ENCODE measurements at places on chromosomes 12 and 14. TPM values are rescaled to one million over a fixed set of nuclear protein-coding genes. Genes with fewer than 3 reads are reported as not detected.

DNA sequence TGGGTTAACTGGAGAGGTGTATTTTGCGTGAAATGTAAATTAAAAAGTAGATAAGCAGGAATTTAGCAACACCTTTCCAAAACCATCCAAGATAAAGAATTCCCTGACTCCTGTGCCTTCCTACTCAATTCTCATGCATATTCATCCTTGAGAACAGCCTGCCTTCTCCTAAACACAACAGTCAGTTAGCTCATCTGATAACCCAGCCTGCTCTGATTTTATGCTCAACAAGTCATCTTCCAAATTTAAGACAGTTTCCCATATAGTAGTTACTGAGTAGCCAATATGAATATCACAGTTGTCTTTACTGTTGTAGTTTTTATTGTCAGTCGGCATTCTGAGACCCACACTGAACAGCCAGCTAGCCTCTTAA lies 27.1 kb downstream of the CPNE8 start:
- no peak for DNase-seq

The ITPK1 gene
- 7.6 TPM for total RNA-seq

The NPC2 gene
- total RNA-seq = 97.0 TPM

The NXPH4 gene
- total RNA-seq = 6.6 TPM

DNA sequence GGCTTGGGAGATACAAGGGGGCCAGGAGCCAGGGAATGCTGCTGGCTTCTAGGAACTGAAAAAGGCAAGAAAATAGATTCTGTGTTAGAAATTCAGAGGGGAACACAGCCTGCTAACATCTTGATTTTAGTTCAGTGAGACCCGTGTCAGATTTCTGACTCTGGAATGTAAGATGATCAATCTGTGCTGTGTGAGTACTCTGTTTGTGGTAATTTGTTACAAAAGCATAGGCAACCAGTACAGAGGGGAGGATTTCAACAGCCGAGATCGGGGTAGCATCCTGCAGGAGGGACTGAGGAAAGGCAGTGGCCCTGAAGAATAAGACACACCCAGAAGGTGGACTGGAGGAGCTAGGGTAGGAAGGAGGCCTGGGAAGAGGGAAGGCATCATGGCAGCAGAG lies 410.0 kb upstream of the CCDC196 start:
- DNase-seq = peak; percentile 5

GRCh38 chr12:128661226-128661569 lies 162.6 kb downstream of the SLC15A4 start:
- peak; percentile 44 for DNase-seq

DNA sequence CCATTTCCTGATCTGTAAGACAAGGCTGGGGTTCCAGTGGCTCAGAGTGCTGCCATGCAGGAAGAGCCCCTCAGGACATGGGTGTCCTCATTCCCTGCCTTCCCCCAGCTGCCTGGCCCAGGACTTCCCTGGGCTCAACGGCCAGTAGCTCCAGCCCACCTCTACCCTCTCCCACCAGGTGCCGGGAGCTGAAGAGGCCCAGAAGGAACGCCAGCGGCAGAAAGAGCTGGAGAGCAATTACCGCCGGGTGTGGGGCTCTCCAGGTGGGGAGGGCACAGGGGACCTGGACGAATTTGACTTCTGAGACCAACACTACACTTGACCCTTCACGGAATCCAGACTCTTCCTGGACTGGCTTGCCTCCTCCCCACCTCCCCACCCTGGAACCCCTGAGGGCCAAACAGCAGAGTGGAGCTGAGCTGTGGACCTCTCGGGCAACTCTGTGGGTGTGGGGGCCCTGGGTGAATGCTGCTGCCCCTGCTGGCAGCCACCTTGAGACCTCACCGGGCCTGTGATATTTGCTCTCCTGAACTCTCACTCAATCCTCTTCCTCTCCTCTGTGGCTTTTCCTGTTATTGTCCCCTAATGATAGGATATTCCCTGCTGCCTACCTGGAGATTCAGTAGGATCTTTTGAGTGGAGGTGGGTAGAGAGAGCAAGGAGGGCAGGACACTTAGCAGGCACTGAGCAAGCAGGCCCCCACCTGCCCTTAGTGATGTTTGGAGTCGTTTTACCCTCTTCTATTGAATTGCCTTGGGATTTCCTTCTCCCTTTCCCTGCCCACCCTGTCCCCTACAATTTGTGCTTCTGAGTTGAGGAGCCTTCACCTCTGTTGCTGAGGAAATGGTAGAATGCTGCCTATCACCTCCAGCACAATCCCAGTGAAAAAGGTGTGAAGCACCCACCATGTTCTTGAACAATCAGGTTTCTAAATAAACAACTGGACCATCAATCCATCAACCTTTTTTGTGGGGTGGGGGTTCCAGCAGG lies 17.6 kb downstream of the AGAP2 start:
- no peak for DNase-seq

The SPTLC2 gene
- total RNA-seq = 23.1 TPM

The AKT1 gene
- total RNA-seq = 62.3 TPM

The CD163L1 gene
- total RNA-seq = 12.7 TPM

- no peak for DNase-seq
Observed at GRCh38 chr12:31736472-31736871, 7.7 kb upstream of the AMN1 start.

DNA sequence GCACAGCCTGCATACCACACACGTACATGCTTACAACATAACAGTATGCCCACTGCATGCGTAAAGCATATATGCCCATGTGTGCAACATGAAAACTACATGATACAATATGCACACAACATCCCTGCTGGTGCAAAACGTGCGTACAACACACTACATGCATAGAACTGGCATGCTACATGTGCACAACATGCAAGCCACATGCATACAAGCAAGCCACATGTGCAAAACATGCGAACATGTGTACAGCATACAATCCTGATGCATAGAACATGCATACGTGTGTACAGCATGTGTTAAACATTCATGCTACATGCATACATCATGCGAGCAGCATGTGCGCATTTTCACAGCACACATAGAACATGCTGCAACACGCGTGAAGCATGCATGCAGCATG lies 8.4 kb upstream of the TMTC1 start:
- DNase-seq = no peak

GRCh38 chr12:80178846-80179245 lies 79.5 kb downstream of the OTOGL start:
- no peak for DNase-seq

- no peak for DNase-seq
Observed at GRCh38 chr12:128940974-128941373, 87.7 kb downstream of the GLT1D1 start.

GRCh38 chr14:65072937-65073336 lies 29.4 kb downstream of the MAX start:
- no peak for DNase-seq

GRCh38 chr12:65276916-65277530 lies 1.5 kb upstream of the MSRB3 start:
- no peak for DNase-seq

- DNase-seq = no peak
Observed at GRCh38 chr14:33612197-33612505, 338.7 kb downstream of the EGLN3 start.

DNA sequence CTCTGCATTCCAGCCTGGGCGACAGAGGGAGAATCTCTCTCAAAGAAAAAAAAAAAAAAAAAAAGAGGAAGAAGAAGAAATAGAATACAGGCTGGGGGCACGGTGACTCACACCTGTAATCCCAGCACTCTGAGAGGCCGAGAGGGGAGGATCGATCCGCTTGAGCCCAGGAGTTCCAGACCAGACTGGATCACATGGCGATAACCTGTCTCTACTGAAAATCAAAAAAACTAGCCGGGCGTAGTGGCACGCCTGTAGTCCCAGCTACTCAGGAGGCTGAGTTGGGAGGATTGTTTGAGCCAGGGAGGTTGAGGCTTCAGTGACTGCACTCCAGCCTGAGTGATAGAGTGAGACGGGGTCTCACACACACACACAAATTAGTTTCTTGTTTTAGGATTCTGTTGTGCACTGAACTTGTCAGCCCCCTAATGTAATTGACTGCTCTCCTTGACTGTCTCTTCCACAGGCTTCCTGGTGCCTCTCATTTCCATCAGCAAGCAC lies 963 bp upstream of the TINF2 start:
- DNase-seq = no peak

- no peak for DNase-seq
Observed at GRCh38 chr12:26789731-26790644, 43.0 kb downstream of the ITPR2 start.

GRCh38 chr12:65898241-65898640 lies 74.0 kb downstream of the HMGA2 start:
- DNase-seq = no peak

The MAP1LC3B2 gene
- 1.2 TPM for total RNA-seq

The GPR135 gene
- 3.2 TPM for total RNA-seq

DNA sequence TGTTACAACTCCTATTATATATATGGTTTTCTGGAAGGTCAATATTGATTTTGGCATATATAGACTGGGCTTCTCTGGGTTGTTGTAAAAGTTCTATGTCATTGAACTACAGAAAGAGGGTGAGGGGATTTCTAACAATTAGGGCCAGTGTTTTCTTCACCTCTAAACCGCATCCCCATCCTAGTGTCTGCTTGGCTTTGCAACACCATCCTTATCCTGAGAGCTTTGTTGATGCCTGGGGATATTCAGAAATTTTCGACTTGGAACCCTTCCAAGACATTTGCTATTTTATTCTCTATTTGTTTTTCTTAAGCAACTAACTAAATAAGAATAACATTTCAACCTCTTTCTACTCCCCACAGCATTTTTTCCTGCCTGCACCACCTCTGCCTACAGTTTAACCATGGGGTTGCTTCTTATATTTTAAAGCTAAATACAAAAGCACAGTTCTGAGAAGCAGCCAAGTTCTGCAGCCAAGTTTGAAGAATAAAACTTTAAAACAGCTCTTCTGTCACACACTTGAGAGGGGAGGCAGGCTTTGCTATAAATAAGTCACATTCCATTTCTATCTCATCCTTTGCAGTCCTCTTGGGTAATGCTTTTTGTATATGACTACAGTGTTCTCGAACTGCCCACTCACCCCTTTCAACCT lies 53.4 kb downstream of the RGS6 start:
- peak; percentile 47 for DNase-seq

GRCh38 chr12:112191840-112192321 lies 66.5 kb downstream of the TRAFD1 start:
- DNase-seq = no peak

DNA sequence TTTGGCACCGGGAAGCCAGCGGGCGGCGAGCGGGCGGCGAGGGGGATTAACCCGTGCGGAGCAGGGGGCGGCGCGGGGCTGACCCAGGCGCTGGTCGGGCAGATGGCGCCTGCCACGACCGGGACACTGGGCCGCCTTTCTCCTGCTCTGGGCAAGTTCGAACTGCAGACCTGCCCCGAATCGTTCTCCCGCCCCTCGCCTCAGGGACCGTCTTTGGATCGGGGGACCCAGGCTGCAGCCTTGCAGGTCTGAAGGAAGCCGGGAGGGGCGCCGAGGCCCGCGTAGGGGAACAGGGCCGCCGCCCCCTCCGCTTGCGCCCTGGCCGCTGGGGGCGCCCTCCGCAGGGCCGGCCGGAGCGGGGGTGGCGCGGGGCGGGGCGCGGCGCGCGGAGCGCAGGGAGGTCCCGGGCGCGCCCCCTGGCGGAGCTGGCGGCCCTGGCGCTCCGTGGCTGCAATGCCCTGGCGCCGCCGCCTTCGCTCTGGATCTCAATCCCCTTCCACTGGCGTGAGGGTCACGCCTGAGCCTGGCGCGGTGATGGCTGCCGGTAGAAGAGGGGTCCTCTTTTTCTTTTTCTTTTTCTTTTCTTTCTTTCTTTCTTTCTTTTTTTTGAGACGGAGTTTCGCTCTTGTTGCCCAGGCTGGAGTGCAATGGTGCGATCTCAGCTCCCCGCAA lies 449 bp upstream of the LTBP2 start:
- DNase-seq = peak; percentile 42

The PRPH gene
- 0.99 TPM for total RNA-seq
